ENCODE measurements at places on chromosomes 5 and 9.
A peak's percentile ranks its signal among the peaks of the same experiment; 100 is the strongest.

DNA sequence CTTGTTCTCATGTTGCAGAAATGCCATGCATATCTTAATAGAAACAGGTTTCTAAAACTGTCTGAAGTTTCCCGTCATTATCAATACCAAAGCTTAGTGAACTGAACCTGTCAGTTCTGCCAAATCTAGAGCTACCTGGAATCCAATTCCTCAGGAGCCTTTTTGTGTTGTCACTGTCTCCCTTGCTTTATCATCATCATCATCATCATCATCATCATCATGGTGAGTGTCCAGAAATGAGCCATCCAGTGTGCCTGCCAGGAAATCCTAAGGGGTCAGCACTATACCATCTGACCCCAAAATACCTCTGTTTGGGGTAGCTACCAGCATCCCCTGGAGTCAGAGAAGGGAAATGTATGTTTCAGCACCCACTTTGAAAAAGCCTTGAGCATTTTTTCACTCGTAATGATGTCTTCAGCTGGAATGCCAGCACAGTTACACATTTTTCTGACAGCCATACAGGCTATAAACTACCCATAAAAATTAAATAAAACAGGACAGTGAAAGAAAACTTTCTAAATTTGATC lies 150.3 kb downstream of the NR2F1-AS1 start:
- no peak for DNase-seq

- peak; percentile 96 for DNase-seq
Observed at GRCh38 chr9:77977210-77977611, 54.4 kb downstream of the GNAQ start.

GRCh38 chr5:97405941-97406340 lies 222.9 kb upstream of the RIOK2 start:
- DNase-seq, result no peak

DNA sequence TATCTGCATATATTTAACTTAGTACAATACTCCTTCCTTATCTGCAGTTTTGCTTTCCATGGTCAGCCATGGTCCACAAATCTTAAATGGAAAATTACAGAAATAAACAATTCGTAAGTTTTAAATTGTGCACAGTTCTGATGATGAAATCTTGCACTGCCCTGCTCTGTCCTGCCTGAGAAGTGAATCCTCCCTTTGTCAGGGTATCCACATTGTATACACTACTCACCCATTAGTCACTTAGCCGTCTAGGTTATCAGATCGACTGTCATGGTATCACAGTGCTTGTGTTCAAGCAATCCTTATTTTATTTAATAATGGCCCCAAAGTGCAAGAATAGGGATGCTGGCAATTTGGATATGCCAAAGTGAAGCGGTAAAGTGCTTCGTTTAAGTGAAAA lies 8.3 kb upstream of the YTHDC2 start:
- DNase-seq, result no peak

DNA sequence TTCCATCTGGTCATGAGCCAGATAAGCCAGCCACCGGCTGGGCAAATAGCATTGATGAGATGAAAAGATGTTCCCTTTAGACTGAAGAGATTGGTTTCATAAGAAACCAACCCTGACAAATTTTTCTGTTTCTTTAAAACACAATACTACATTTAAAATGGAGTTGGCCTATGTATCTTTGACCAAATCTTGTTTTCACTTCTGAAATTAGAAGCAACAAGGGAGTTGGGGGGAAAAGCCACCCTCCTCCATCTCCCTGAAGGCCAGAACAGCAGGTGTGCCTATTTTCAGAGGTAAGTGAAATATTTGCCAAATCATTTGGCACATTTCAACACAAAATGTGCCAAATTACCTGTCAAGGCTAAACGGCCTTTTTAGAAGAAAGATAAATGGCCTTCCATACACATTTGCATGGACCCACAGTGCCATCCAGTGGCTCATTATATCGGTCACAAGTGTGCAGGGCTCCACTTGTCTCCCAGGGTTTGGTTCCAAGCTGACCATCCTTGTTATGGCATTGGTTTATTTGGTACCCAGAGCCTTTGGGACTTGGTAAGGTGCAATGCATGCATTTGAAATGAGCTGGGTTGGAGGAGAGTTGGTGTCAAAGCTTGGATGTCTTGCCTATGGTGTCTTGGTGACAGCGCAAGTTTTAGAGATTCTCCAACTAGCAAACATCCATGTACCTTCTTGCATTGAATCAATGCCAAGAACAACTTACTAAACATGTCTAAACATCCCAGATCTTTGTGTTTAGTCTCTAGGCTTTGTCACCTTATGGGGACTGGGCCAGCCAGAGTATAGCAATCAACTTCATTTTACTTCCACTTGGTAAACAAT lies 372.0 kb upstream of the KIF2A start:
- peak; percentile 85 for DNase-seq

DNA sequence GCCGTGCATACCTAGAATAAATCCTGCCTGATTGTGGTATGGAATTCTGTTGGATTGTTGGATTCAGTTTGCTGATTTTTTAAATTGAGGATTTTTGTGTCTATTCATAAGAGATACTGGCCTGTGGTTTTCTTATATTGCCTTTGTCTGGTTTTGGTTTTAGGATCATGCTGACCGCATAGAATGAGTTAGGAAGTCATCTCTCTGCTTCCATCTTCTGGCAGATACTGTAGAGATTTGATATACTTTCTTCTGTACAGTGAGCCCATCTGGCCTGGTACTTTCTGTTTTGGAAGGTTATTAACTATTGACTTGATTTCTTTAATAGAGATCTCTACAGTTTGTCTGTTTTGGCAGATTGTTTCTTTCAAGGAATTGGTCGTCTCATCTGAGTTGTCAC lies 14.7 kb downstream of the CEP72 start:
- no peak for DNase-seq

- DNase-seq, result peak; percentile 51
Observed at GRCh38 chr5:68534131-68534940, 318.8 kb downstream of the PIK3R1 start.

- DNase-seq, result no peak
Observed at GRCh38 chr5:179311091-179311470, 34.2 kb downstream of the ADAMTS2 start.

GRCh38 chr5:24353611-24354010 lies 291.2 kb downstream of the CDH10 start:
- no peak for DNase-seq

GRCh38 chr9:130785053-130785452 lies 50.0 kb upstream of the ABL1 start:
- no peak for DNase-seq

DNA sequence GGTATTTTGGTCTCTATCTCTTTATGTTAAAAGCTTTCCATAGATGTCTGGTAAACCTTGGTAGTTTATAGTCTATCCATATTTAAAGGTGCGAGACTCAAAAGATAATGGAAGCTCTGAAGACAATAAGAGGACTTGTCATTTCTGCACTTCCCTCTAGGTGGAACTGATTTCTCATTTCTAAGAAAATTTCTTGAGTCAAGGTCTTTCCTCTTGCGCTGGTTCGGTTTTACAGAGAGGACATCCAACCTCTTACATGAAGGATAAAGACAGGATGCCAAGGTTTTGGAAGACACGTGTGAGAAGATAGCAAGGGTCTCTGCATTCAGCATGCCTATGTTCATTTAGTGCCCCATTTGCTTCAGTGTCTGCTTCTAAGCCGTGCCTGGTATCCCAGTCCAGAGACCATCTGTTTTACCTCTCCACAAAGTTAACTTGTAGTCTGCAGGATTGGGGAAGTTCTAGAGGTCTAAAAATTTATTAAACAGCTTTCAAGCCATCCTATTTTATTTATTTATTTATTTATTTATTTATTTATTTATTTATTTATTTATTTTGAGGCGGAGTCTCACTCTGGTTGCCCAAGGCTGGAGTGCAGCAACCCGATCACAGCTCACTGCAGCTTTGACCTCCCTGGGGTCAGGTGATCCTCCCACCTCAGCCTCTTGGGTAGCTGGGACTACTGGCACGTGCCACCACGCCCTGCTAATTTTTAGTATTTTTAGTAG lies 41.6 kb downstream of the KIAA1191 start:
- no peak for DNase-seq

- no peak for DNase-seq
Observed at GRCh38 chr5:93100976-93101375, 480.0 kb downstream of the NR2F1-AS1 start.

GRCh38 chr5:73160239-73160671 lies 12.7 kb upstream of the TMEM174 start:
- DNase-seq, result no peak

DNA sequence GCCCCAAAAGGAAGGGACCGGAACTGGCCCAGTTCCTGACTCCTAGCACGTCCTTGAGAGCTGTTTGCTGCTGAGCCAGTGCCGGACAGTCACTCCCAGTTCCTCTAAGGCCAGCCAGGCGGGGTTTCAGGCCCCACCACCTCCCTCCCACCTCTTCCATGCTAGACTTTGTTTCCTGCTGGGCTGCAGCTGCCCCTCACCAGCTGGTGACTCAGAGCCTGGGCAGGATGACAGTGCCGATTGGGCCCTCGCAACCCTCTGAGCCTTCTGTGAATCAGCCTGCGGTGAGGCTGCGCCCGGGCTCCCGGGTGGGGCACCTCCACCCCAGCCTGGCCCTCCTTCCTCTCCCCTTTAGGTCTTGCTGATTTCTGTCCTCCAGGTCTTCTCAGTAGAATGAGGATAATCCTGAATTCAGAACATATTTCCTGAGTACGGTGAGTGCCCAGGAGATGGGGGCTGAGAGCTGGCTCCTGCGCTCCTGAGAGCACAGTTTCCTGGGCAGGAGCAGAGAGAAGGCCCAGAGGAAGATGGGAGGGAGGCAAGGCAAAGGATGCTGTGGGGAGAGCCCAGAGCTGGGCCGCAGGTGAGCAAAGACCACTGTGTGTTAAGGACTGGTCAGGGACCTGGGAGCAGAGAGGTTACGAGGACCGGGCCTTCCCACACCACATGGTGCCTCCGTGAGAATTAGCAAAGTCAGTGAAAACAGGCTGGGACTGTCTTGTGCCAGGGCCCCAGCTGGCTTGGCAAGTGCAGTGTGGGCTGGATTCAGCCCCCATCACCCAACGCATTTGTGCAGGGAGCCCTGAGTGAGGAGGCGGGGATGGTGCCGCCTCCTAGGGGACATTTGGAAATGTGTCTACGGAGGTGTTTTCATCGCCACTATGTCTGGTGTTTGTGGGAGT lies 32.9 kb upstream of the STXBP1 start:
- DNase-seq, result peak; percentile 72

DNA sequence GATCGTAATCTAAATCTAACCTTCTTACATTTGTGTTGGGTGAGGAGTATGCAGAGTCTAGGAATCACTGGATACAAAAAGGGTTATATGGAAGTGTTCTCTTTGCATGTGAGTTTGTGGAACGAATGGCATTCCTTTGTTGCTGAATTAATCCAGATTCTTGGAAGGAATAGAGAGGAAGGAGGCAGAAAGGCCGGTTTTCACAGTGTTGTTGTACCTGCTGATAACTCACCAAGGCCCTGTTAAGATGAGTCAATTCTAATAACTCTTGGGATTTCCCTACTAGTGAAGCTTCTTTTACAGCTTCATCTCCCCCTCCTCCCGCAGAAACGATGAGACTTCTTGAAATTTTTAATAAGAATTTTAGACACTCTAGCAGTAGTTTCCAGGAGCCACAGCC lies 84.0 kb downstream of the ZSWIM6 start:
- no peak for DNase-seq

GRCh38 chr5:10339058-10339811 lies 14.3 kb upstream of the MARCHF6 start:
- DNase-seq, result no peak

DNA sequence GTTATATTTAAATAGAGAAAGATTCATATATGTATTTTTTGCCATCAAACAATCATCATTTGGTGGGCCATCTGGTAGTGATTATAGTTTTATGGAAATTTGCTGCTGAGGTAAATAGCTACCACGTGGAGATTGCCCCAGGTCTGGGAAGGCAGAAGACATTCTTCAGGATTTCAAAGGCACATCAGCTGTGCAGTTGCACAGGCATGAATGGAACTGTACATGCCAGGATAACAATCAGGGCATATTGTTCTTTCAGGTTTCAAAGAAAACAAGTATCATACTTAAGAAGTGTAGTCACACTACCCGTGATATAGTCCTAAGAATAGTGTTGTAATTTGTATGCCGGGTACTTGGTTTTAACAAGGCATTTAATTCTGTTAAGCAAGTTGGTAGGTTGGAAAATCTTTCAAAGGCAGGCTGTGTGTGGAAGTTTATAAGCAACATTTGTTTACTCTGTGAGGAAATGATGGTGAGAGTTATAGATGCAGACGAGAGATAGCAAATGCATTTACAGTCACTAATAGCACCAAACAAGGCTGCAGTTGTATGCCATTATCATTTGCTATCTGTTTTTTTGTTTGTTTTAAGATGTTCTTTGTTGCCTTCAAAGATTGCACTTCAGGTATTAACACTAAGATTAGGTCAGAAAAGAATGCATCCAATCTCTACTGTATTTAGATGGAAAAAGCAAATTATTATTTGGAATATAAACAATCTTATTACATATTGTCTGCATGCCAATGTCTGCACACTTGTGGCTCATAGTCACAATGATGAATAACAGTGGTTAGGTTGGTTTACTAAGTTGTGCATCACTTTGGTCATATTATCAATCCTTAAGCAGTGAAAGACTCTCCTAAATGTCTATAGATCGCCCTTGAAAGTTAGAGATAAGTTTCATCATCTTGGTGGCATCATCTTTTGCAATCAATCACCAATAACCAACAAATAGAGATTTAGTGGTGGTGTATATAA lies 55.3 kb downstream of the RPS23 start:
- DNase-seq, result no peak

DNA sequence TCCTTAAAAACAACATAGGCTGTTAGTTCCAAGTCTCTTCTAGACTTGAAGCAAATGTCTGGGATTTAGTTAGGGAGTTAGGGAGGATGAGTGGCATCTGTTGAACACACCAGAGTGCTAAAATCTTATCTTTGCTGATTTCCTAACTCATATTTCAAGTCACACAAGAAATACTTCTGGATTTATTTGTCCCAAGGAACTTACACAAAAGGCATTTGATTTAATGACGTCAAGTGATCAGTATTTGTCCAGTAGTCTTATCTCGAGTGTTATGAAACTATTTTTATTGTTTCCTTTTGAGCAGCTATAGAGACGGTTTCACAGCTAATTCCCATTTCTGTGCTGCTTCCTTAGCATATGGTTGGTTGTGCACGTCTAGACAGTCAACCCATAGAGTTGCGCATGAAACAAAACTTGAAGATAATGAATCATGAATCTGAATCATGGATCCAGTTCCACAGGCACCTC lies 140.5 kb upstream of the TUT7 start:
- DNase-seq, result no peak

Measured in pons (tissue), 1 donor.